ENCODE measurements at places on chromosomes 4 and X. TPM values are rescaled to one million over a fixed set of nuclear protein-coding genes. Genes with fewer than 3 reads are reported as not detected.

- no peak for DNase-seq
Observed at GRCh38 chr4:165009493-165010227, 22.1 kb upstream of the TRIM60 start.

Gene MAD2L1
- 118 TPM for total RNA-seq

Gene ZNF157
- not detected for total RNA-seq

- DNase-seq, result no peak
Observed at GRCh38 chr4:119624356-119624755, 4.2 kb downstream of the PDE5A start.

GRCh38 chr4:80065601-80066000 lies 7.4 kb downstream of the ANTXR2 start:
- DNase-seq, result no peak

- peak; percentile 40 for DNase-seq
Observed at GRCh38 chr4:83731609-83732008, 195.7 kb downstream of the GPAT3 start.

DNA sequence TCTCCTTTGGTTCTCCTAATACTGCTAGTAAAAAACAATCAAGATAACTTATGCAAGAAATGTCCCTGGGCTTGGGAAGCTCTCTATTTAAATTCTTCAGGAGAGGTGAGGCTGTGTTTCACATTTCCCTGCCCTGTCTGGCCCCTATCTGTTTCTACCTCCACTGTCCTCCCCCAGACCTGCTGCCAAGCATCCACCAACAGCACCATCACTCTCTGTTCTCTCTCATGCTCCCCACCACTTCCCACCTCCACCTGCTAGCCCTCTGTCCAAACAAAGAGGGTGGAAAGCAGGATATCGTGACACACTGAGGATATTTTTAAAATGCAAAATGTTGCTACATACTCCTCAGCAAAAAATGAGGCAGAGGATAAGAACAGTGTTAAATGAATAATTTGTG lies 88.4 kb upstream of the NAP1L5 start:
- no peak for DNase-seq

- DNase-seq, result no peak
Observed at GRCh38 chrX:154488336-154489075, 1.9 kb downstream of the SLC10A3 start.

- peak; percentile 79 for DNase-seq
Observed at GRCh38 chr4:113445286-113445685, 316.3 kb downstream of the CAMK2D start.

DNA sequence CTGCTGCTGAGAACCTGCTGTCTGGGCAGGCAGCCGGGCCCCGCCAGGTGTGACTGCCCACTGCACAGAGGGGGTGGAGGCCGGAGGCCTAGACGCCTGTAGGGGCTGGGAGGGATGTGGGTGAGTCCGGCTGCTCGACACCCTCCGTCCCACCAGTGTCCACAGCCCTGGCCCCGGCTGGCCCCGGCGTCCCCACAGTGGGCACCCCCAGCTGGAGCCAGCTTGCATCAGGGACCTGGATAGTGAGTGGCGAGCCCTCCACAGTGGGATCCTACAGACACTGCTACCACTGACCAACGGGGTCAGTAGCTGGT lies 34.7 kb upstream of the SPON2 start:
- no peak for DNase-seq

Gene GYG2
- total RNA-seq, result 7.2 TPM

DNA sequence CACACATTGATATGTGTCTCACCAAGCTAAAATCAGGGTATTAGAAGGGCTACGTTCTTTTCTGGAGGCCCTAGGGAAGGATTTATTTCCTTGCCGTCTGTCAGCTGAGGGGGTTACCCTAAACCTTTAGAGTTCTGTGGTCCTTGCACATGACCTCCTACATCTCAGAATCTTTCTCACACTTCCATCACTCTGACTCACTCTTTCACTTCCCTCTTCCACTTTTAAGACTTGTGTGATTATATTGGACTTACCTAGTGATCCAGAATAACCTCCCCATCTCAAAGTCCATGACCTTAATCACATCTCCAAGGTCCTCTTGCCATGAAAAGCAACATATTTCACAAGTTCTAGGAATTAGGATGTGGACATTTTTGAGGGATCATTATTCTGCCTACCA lies 53.6 kb upstream of the FUNDC1 start:
- DNase-seq, result no peak

Gene BLOC1S4
- total RNA-seq, result 23.2 TPM

Gene HEPH
- not detected for total RNA-seq

DNA sequence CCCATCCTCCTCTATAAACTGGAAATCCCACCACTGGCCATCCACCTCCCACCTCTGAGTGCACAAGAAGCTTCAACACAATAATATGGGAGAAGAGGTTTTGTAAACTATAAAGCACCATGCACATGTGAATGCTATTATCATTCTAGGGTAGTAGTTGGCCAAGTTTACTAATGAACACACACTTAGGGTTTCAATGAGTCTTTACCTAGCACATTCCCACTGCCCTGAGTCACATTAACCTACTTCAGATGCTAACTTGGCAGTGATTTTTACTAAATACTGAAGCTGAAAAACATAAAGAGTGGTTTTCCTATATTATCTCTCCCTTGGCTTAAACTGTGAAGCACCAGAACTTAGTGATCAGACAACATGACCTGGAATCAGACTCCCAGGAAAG lies 93.9 kb downstream of the SH3KBP1 start:
- no peak for DNase-seq

DNA sequence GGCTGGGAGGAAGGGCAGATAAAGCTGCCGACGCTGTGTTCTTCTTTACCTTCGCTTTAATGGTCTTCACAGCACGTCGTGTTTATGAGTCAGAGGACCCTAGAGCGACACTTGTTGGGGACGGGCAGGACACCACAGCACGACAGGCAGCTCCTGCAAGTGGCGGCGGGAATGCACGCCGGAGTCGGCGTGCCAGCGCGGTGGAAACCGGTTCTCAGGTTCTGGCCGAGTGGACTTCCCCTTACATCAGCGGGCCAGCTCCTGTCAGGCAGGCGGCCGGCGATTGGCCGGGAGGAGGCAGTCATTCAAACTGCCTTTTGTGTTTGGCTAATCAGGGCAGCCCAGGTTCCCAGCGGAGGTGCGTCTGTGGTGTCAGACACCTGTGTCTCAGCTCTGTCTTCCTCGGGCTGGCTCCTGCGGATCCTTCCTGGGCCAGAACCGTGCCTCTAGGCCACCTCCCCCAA lies 150.9 kb downstream of the SHROOM3 start:
- peak; percentile 46 for DNase-seq
